Retina (tissue), 1 donor: ENCODE measurements at places on chromosomes 16 and 17.

- DNase-seq, result peak; percentile 91
Measured at GRCh38 chr16:85312642-85313525, 200.6 kb upstream of the CIBAR2 start.

- DNase-seq, result no peak
Measured at GRCh38 chr16:69270831-69271230, 40.3 kb upstream of the VPS4A start.

DNA sequence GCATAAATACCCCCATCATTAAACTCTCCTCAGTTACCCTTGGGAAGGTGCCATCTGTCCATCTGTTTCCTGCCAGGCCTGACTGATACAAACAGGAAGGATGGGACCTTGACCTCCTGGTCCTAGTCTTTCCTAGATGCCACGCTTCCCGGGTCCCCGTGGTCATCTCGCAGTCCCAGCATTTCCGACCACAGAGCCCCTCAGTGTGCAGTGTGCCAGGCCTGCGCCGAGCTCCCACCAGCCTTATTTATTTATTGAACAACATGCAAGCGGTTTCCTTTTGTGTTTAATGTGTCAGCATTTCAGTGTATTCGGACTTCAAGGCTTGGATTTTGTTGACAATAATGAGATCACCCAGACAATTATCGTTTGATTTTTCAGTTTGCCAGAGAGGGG, 45.6 kb upstream of the NKD1 start:
- DNase-seq, result no peak

GRCh38 chr17:55722742-55723487, at the start of gene TMEM100:
Gene TMEM100, minus strand, starts transcription at chr17:55722864. Its CDS starts 1,794 bp downstream, at chr17:55721070.
- DNase-seq, result peak; percentile 29

GRCh38 chr17:330993-331701, 21.5 kb downstream of the RPH3AL start:
- DNase-seq, result no peak

DNA sequence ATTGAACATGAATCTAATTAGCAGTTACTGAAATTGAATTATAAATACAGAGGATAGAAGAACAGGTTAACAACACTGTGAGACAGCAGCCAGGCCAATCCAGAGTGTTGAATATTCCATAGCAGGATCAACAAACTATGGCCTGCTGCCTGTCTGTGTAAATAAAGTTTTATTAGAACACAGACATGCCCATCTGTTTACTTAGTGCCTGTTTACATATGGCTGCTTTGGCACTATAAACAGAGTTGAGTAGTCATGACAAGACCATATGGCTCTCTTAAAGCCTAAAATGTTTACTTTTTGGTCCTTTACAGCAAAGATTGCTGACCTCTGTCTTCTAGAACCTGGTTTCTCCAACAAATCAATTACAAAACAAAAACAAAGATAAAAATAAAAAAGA, 115.4 kb upstream of the CDC42EP4 start:
- no peak for DNase-seq

- no peak for DNase-seq
Measured at GRCh38 chr16:81796035-81796434, 16.9 kb downstream of the PLCG2 start.

DNA sequence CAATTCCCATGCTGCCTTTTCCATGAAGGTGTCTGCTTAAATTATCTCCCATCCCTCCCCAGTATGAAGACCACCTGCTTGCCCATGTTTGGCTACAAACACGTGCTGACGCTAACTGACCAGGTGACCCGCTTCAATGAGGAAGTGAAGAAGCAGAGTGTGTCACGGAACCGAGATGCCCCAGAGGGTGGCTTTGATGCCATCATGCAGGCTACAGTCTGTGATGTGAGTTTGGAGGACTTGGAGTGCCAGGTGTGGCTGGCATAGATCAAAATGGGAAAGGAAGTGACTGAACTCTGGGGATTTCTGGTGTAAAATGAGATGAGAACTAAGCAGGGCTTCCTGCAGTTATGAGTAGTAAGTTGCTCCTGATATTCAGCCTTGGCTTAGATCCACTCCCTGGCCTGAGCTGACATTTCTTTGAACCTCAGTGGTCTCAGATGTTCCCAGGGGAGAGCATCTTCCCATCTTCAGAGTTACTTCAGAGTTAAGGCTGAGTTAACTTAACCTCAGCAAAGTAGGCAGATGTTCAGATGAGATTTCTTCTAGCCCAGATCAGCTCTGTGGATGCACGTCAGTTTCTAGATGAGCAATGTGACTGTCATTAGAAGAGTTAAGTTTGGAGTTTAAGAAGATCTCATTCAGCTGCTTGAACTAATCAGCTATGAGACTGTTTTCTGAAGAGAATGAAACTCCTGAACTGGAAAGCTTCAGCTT, 32.7 kb downstream of the ITGB3 start:
- no peak for DNase-seq

DNA sequence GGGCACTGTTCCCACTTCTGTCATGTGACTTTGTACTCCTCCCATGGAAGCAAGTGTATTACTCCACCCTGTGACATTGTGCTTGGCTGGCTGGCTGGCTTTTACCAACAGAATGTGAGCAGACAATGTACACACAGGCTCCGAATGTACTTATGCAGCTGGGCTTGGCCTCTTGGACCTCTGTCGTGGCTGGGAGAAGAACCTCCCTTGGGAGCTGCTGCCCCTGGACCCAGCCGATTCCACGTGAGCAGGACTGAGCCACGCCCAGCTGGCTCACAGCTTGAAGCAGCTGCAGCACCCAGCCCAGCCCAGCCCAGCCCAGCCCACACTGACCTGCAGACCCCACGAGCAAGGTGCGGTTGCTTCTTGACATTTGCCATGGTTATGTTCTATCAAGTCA, 177.5 kb downstream of the RBFOX3 start:
- DNase-seq, result no peak

DNA sequence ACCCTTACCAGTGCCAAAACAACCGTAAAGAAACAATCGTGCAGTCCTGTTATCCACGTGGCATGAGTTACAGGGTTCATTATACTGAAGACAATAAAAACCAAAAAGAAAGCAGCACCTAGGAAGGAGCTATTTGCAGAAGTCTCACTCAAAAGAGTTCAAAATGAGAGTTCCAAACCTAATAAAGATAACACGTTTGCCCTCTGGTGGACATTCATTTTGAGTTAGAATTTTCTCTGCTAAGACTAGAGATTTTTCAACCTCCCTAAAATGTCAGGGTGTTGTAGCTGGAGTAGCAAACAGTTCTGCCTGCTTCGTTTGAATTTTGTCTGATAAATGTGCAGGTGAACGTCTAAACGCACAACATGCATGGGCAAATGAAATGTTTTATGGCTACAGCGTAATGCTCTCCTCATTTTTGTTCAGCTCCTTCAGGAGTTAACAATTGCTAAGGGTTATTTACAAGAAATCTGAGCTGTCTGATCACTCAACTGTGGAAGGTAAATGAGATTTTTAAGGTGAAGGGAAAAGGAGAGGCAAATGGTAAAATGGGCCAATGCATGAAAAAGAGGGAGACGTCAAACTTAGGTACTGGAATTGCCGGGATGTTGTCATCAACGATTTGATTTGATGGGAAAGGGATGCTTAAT, 1067.9 kb upstream of the EEF2KMT start:
- peak; percentile 7 for DNase-seq

DNA sequence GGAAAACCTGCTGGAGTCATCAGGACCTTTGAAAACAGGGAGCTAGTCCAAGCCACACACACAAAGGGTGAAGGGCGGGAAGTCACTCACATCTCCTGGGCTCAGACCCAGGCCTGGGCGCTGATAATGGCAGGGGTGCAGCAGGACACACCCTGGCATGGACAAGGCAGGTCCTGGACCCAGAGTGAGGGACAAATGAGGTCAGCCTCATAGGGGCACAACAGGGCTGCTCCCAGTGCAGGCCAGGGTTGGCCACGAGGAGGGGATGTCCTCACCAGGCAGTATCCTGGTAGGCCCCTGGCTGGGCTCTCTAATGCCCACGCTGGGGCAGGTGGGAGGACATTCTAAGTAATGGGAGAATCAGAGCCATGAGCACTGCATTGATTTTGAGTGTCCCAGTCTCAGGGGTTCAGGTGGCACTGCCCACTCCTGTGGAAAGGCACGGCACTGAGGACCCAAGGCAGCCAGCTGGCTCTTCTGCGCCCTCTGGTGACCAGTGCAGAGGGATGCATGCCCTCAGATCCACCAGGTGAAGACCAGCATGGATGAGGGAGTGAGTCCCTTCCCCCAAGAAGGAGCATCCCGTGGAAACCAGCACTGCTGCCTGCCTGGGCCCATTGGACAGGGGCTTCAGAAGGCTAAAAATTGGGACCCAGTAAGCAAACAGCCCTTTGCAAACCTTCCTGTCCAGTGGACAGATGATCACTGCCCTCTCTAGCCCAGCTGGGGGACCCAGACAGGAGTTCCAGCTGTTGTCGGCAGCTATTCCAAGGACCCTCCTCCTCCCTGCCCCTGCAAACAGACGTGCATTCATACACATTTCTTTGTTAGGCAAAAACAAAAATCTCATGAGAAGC, 23.4 kb upstream of the SREBF1 start:
- peak; percentile 87 for DNase-seq

DNA sequence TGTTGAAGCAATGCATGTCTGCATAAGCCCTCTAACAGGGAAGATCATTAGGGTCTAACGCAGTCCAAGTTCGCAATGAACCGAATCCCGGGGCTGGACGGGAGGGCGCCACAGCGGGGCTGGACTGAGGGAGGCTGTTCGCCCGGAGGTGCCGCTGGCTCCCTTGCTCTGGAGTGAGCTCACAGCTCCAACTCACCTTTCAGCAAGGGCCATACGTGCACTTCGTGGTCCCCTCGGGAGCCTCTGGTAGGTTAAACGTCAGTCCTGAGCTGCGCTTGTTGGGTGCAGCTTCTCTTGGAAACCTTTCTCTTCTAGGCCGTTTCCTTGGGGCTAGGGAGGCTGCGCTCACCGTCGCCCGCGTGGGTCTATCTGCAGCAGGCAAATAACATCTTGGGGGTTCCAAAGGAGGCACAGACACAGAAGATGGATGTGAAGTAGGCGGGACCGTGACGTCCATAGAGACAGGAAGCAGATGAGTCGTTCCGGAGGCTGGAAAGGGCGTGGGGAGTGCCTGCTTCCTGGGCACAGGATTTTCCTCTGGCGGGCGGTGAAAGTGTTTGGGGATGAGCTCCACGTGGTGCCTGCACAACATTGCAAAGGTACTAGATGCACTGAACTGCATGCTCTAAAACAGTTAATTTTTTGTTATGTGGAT, 21.9 kb downstream of the ATP2C2 start:
- DNase-seq, result no peak

DNA sequence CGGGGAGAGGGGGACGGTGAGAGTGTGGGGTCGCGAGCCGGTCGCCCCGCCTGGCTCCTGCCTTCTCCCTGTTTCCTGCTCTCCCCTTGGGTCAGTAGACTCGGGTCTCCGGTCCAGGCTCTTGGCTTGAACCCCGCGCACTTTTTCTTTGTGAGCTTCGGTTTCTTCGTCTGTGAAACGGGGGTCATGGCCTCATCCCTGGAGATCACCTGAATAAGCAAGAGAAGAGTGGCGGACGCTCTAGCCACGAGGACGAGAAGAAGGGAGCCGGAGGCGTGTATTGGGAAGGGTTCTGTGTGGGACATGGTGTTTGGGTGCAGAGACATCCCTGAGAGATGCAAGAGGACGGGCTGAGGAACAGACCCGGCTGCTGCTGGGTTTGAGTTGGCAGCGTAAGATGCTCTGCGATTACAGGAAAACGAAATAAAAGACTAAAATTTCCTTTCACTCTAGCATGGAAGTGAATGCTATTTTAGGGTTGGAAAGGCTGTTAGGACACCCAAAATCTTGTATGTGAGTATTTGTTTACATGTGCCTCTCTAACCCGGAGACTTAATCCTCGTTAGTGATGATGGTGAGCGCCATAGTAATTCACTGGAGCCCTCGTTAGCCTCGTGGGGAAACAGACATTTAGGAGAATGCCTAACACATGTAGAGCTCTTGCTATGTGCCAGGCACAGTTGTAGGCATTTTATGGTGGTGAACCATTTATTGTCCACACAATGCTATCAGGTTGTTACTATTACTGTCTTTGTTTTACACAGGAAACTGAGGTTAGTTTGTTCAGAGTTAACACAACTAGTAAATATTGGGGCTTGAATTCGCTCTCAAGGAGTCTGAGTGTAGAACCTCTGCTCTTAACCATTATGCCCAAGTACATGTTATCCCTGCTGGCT, 646 bp downstream of the KIF22 start:
- DNase-seq, result no peak

DNA sequence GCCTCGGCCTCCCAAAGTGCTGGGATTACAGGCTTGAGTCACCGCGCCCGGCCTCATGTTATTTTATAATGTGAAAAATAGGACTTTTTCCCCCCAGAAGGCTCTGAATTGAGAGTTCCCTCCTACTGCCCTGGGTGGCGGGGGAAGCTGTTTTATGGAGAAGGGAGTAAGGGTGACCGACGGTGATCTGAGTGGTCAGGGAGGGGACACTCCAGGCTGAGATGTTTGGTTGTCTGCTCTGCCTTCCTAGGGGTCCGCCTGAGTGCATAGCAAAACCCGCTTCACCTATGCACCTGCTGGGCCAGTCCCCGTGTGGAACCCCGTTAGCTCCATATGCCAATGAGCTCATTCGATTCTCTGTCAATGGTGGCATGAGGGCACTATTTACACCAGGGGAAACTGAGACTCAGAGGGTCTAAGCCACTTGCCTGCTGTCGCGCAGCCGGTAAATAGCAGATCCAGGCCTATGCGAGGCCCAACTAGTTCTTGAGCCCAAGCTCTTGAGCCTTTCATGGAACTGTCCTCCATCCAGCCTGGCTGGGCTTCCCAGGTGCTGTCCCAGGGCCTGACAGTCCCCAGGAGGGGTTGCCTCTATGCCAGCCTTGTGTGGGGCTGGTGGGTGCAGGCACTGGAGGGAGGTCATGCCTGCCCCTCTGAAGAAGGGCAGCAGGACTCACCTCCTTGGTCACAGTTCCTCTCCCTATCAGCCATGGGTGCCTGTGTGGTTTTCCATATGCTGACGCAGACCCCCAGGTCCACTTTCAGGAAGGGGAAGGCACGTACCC, 1.7 kb upstream of the GJD3 start:
- DNase-seq, result no peak

DNA sequence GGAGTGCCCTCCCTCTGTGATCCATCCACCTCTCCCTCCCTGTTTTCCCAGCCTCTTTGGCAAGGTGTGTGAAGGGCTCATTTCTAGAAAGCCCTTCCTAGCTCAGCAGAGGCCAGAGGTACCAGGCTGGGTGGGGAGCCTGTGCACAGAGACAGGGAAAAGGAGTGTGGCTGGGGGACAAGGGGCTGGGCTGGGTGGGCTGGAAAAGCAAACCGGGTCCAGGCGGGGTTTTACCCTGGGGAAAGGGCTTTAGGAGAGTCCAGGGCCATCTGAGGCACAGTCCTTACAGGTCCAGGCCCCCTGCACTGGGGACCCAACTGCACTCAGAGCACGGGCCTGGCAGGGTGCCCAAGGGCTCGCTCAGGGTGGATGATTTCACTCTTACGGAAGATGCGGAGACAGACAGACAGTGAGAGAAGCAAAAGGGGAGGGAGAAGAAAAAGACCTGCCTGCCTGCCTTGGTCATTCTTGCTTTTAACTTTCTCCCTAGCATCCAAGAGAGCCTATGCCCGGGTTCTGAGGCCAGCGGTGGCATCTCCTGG, 7.0 kb downstream of the CRHR1 start:
- DNase-seq, result no peak

- DNase-seq, result no peak
Measured at GRCh38 chr16:75272097-75272551, 20.7 kb upstream of the BCAR1 start.

- DNase-seq, result no peak
Measured at GRCh38 chr17:47905221-47905733, 9.2 kb downstream of the SP2 start.
